SJSA1 (cell line): ENCODE measurements at places on chromosomes 12 and 14. TPM values are rescaled to one million over a fixed set of nuclear protein-coding genes. Genes with fewer than 3 reads are reported as not detected.
A peak's percentile ranks its signal among the peaks of the same experiment; 100 is the strongest.

The FBXO21 gene
- total RNA-seq, result 25.3 and 37.1 TPM in 2 replicates

The CPM gene
- total RNA-seq, result 72.6 and 74.4 TPM in 2 replicates

DNA sequence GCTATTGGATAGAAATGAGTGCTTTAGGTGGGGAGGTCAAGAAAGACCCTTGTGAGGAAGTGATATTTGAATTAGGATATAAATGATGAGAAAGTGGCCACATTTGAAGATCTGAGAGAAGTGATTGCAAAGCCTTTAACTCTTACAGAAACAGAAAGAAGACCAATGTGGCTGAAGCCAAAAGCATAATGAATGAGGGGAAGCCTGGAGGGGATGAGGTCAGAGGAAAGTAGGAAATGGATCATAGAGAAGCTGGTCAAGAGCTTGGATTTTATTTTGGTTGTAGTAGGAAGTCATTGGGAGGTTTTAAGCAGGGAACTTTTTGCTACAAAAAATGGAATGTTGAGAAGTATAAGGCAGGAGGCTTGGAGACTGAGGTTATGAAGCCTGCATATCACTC is 3.5 kb upstream of the GYS2 start:
- H3K4me1 ChIP-seq, result no peaks in the 10 kb centered on the region
- H3K27me3 ChIP-seq, result no peaks in the 10 kb centered on the region
- no peaks in the 10 kb centered on the region for H3K36me3 ChIP-seq
- H3K27ac ChIP-seq, result no peak overlapping the region
- H3K4me3 ChIP-seq, result no peak overlapping the region

DNA sequence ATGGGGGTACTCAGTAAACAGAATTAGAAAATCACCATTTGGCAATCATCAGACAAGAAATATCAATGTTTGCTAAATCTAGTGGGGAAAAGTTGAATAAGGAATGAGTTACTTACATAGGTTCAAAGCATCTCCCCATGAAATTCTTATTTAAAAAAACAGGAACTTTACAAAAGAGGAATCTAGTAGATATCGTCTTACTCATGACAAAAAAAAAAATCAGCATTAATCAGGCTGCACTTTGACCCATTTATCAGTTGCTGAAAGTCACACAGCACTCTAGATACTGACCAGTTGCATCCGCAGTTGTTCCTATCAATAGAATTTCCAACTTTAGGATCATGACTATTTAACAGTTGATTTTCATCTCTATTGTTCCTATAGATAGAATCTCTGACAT is 5.8 kb upstream of the DICER1 start:
- DNase-seq, result no peak
- no peak overlapping the region for H3K27ac ChIP-seq
- no peaks in the 10 kb centered on the region for H3K27me3 ChIP-seq
- peaks cover 1% of the 10 kb centered on the region for H3K4me1 ChIP-seq

The SLCO1A2 gene
- total RNA-seq, result not detected in 2 replicates

DNA sequence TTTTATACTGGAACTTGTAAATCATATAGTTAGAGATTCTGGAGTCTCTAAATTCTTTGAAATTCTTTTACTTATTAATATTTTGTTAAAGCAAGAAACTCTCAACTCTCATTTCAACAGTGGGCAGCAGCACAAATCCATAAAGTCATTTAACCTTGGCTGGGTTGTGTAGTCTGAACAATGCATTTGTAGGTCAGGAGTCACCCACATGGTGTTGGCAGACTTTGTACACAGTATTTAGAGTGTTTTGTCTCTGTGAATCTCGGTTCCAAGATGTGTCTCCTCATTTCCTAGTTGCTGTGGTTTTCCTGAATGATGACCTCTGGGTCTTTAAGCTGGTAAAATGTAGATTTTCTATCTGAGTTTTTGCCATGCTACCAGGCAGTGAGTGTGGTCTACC is 20.8 kb upstream of the STRAP start:
- H3K4me1 ChIP-seq, result peaks cover 7% of the 10 kb centered on the region; the same call in 1 of the 2 replicates
- no peak overlapping the region for H3K4me3 ChIP-seq
- no peak overlapping the region for H3K27ac ChIP-seq
- no peaks in the 10 kb centered on the region for H3K36me3 ChIP-seq
- H3K27me3 ChIP-seq, result no peaks in the 10 kb centered on the region

DNA sequence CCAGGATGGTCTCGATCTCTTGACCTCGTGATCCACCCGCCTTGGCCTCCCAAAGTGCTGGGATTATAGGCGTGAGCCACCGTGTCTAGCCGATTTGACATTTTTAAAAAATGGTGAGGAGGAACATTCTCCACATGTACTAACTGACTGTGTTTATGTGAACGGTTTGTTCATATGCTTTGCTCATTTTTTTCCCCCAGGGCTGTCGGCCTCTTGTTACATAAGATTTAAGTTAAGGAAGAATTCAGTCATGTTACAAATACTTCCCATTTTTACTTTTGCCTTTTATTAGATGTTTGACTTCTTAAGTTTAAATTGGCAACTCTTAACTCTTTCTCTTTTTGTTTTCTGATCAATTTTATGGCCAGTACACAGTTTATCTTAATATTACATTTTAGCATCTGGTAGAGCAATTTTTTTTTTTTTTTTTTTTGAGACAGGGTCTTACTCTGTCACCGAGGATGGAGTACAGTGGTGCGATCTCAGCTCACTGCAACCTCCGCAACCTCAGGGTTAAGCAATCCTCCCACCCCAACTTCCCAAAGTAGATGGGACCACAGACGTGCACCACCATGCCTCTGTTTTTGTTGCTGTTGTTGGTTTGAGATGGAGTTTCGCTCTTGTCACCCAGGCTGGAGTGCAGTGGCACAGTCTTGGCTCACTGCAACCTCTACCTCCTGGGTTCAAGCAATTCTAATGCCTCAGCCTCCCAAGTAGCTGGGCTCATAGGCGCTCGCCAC is 9.6 kb downstream of the GNS start:
- H3K27ac ChIP-seq, result no peak overlapping the region
- DNase-seq, result no peak
- peaks cover 3% of the 10 kb centered on the region for H3K4me1 ChIP-seq
- no peaks in the 10 kb centered on the region for H3K27me3 ChIP-seq
- no peak overlapping the region for H3K4me3 ChIP-seq

- H3K4me1 ChIP-seq, result peaks cover 80% of the 10 kb centered on the region
- no peaks in the 10 kb centered on the region for H3K27me3 ChIP-seq
- DNase-seq, result no peak
- H3K36me3 ChIP-seq, result no peaks in the 10 kb centered on the region
- H3K27ac ChIP-seq, result no peak overlapping the region
Measured at GRCh38 chr14:77036484-77037214, 8.1 kb upstream of the IRF2BPL start.

DNA sequence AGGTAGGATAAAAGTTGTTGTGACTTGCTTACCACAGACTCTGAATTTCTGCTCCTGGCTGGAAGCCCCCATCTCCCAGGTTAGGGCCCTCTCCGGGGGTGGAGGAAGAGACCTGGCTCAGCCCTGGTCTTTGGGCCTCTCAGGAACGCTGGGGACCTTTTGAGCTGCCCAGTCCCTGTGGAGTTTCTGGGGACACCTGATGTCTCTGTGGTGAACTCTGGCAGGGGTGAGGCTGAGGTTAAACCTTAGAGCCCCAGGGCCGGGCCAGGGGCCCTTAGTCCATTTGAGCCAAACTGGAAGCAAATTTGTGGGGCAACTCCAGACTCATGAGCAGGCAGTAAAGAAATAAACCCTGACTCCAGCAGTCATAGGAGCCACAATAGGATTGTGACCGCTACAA is 112.1 kb downstream of the ADGRD1 start:
- DNase-seq, result no peak
- no peaks in the 10 kb centered on the region for H3K36me3 ChIP-seq
- no peaks in the 10 kb centered on the region for H3K4me1 ChIP-seq
- no peak overlapping the region for H3K27ac ChIP-seq
- no peak overlapping the region for H3K4me3 ChIP-seq
- no peaks in the 10 kb centered on the region for H3K27me3 ChIP-seq

DNA sequence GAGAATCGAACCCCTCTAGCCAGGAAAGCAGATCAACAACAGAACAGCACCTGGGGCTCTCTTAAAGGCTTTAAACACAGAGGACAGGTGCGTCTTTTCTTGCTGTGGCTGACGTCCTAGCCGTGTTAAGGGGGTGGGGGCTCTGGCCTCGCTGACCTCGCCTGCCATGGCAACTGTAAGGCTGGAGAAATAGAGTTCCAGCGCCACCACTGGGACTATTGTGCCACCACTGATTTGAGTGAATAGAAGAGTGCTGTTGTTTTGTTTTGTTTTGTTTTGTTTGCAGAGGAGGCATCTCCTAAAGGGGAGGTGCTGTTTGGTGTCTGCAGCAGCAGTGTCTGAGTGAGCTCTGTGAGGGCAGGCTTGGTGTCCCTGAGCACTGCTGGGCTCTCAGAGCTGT is 34.2 kb upstream of the PRMT8 start:
- no peak overlapping the region for H3K4me3 ChIP-seq
- no peak overlapping the region for H3K27ac ChIP-seq
- H3K27me3 ChIP-seq, result peaks cover 4% of the 10 kb centered on the region; the same call in 1 of the 2 replicates

DNA sequence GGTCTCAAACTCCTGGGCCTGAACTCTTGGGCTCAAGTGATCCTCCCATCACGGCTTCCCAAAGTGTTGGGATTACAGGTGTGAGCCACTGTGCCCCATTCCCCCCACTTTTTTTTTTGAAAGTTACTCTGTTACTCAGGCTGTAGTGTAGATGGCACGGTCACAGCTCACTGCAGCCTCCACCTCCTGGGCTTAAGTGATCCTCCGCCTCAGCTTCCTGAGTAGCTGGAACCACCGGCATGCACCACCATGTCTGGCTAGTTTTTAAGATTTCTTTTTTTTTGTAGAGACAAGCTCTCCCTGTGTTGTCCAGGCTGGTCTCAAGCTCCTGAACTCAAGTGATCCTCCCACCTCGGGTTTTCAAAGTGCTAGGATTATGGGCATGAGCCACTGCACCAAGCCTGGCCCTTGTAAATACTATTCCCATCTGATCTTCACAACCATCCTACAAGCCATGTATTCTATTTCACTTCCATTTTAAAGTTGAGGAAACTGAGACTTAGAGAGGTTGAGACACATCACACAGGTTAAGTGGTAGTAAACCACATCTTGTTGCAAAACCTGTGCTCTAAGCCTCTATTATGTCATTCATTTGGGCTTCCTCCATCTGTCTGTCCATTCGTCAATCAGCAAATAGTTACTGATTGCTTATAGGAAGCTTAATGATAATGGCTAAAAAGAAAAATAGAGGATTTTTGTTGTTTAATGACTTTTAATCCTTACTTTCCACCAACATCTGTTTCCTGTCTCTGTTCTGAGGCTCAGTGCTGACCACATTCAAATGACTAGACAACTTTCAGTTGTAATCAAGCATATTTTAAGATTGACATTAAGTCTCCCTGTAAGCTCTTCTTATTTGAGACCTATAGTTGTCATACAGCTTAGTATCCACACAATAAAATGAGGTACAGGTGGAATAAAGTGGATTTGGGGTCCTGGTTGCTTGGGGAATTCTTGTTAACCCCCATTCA is 9.2 kb downstream of the ASCL4 start:
- no peak for DNase-seq
- H3K27me3 ChIP-seq, result peaks cover 8% of the 10 kb centered on the region
- no peak overlapping the region for H3K4me3 ChIP-seq
- no peaks in the 10 kb centered on the region for H3K36me3 ChIP-seq
- H3K4me1 ChIP-seq, result no peaks in the 10 kb centered on the region

The ANAPC5 gene
- 107 and 140 TPM in 2 replicates for total RNA-seq

- no peak overlapping the region for H3K4me3 ChIP-seq
- H3K27me3 ChIP-seq, result peaks cover 21% of the 10 kb centered on the region
- H3K36me3 ChIP-seq, result no peaks in the 10 kb centered on the region
- no peak for DNase-seq
- H3K27ac ChIP-seq, result no peak overlapping the region
- H3K4me1 ChIP-seq, result no peaks in the 10 kb centered on the region
Measured at GRCh38 chr12:3376779-3377455, 114.1 kb upstream of the PRMT8 start.

The USP44 gene
- 0.44 and 1.6 TPM in 2 replicates for total RNA-seq

- H3K36me3 ChIP-seq, result no peaks in the 10 kb centered on the region
- H3K4me1 ChIP-seq, result no peaks in the 10 kb centered on the region
- no peak overlapping the region for H3K4me3 ChIP-seq
- H3K27ac ChIP-seq, result no peak overlapping the region
- H3K27me3 ChIP-seq, result no peaks in the 10 kb centered on the region
Measured at GRCh38 chr12:93550748-93551611, 21.5 kb upstream of the SOCS2 start.

DNA sequence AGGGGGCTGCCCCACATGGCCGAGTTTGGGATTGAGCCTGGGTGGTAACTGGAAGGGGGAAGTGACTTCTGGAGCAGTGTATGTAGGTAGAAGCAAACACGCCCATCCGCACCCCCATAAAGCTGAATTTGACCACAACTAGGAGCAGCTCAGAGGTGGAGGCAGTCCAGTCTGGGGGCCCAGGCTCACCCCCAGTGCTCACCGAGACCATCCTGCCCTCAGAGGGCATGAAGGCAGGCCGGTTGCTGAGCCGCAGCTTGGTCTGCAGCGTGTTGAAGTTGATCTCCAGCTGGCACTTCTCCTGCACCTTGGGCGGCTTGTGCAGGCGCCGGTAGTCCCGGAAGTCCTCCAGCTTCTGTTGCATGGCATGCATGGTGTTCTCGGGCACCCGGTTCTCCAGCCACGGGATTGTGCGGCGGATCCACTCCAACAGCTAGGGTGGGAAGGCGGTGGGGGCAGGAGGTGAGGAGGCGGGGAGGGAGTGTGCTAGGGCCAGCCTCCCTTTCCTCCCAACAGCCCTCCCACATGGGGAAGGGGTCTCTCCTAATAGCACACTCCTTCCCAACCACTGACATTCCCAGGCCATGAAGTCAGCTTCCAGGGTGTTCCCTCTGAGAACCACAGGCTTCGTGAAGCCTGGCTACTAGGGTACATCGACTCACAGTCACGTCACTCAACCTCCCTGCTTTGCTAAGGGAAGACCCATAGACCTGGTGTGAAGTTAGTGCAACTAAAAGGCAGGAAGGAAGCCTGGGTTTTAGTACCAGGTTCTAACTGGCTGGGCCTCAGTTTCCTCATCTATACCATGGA is 87.0 kb downstream of the ACTN1 start:
- no peak for DNase-seq
- H3K36me3 ChIP-seq, result peaks cover 91% of the 10 kb centered on the region
- H3K4me3 ChIP-seq, result no peak overlapping the region
- H3K4me1 ChIP-seq, result no peaks in the 10 kb centered on the region

DNA sequence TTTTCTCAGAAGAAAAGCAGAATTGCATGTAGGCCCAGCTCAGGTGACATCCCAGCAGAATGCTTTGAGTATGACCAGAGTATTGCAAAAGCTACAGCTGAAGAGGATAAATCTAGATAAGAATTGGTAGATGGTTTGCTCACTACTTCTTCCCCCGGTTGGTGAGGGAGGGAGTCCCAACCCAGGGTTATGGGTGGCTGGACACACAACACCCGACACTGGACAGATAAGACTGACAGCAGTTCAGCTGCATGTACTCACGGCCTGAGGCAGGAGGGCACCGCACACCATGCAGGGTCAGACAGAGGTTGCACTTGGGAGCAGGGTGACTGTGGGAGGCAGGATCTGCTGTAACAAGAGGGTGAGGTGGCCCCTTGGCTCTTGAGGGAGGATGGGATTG is 1.7 kb upstream of the CLEC4C start:
- no peaks in the 10 kb centered on the region for H3K27me3 ChIP-seq
- H3K36me3 ChIP-seq, result no peaks in the 10 kb centered on the region
- no peak for DNase-seq

DNA sequence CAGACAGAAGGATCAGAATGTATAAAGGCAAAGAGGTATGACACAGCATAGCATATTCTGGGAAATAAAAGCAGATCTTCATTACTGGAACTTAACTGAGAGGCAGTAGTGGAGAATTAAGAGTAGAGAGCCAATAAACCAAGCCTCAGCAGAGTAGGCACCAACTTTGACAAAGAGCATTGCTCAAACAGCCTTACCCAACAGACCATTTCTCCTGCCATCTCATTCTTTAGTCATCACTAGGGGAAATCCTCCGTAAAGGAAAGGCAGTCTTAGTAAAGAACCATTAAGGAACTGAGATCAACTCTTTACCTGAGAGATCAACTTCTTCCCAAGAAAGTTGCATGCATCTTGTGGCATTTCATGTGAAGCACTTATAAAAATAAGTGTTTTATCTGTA is 36.6 kb downstream of the SENP1 start:
- no peaks in the 10 kb centered on the region for H3K4me1 ChIP-seq
- DNase-seq, result peak; percentile 70
- no peak overlapping the region for H3K4me3 ChIP-seq

The NANOG gene
- not detected in 2 replicates for total RNA-seq
